ENCODE measurements at places on chromosomes 11 and 22.

DNA sequence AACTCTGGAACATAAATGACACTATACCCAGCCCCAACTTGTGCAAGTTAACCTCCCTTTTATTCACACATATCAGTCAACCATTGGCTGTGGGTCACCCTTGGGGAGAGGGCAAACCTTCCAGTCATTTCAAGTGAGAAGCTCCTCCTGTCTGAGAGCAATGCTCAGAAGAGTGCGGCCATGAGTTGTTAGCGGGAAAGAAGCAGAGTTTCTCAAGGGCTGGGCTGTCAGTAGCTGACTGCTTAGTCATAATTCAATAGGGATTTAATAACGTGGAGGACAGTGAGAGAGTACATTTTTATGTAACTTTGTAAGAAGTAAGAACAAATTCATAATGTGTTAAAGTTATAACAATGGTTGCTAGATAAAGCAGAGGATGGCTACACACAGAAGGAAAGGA, 5.1 kb downstream of the PATE2 start:
- DNase-seq, result no peak

DNA sequence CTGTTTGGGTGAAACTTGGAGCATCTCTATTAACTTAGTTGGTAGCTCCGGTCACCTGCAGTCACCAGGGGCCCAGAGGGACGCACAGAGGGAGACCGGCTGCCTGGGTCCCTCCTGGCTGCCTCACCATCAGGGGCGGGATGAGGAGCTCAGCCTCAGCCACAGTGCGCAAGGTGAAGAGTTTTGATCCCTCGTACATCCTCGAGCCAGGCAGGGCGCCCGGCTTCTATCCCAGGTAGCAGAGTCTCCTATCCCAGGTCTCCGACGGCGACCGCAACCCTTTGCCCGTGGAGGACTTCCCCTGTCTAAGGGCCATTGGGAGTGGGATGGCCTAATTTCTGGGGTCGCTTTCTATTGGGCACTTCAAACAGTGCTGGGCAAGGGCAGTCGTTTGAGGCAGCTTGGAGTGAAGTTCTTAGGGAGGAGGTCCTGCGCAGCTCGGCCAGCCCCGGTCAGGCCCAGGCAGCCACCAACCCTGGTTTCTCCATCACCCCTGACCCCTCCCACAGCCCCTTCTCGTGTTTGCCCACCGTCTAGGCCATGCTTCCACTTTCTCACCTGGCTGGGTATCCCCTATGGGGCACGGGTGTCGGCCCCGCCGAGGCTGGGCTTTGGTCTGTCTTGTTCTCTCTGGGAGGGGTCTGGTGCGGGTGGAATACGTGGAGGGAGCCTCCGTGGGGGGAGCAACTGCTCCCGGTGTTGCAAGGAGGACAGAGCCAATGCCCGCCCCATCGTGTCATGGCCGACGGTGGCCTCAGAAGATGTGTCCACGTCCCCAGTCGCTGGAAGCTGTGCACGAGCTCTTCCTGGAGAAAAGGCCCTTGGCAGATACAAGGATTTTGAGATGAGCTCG, 3.6 kb upstream of the MRGPRG start:
- DNase-seq, result no peak

GRCh38 chr22:32684822-32685187, 116.7 kb upstream of the TIMP3 start:
- no peak for DNase-seq

GRCh38 chr11:101765932-101766331, 148.9 kb upstream of the CEP126 start:
- DNase-seq, result no peak

GRCh38 chr11:125593114-125593820, 615 bp downstream of the STT3A start:
- DNase-seq, result no peak

DNA sequence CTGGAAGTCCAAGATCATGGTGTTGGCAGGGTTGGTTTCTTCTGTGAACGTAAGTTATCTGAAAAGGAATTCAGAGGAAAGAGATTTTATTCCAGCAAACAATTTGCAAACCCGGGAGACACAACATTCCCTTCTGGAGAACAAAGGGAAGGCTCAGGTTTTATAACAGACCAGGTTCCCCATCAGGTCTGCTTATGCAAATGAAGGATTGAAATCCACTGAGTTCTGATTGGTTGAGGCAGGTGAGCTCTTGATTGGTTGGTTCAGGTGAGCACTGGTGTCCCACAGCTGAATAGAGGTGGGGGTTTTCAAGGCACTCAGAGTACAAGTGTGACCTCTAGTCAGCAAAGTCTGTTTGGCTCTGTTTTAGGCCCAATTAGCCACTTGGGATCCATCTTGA, 1306.8 kb downstream of the TBC1D22A start:
- no peak for DNase-seq

DNA sequence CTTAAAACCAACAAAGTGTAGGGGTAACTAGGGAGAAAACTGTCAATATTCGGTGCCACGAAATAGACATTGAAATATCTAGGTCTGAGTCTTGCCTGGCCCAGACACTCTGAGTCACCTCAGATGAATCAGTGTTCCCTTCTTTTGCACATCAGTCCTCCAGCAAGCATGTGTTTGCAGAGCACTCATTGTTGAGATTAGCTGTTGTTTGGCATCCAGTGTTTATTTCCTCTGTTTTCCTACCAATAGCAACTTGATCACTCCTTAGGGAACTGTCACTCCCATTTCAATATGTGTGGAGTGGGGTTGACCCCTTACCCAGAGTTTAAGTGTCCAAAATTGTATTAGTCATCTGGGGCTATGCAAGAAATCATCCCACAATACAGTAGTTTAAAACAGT, 4.7 kb upstream of the ASCC2 start:
- DNase-seq, result peak; percentile 65

DNA sequence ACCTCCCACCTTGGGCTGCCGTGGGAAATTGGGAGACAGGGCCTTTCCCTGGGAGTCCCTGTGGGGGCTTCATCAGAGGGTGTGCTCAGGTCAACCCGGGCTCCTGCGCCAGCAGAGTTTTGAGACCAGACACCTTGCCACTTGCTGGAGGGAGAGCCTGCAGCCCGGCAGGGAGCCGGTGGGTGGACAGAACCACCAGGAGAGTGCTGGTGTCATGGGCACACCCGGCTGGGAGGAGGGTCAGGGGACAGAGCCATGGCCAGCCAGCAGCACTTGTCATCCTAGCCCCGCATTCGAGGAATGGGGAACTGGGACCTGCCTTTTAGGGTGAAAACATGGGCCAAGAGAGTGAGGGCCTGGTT, 209.3 kb downstream of the TBC1D22A start:
- no peak for DNase-seq

GRCh38 chr11:80916173-80916798, 1475.5 kb upstream of the TENM4 start:
- DNase-seq, result no peak

GRCh38 chr11:133841279-133842043, 3.9 kb downstream of the SPATA19 start:
- no peak for DNase-seq

- no peak for DNase-seq
Measured at GRCh38 chr11:10401696-10402392, 53.2 kb upstream of the AMPD3 start.

DNA sequence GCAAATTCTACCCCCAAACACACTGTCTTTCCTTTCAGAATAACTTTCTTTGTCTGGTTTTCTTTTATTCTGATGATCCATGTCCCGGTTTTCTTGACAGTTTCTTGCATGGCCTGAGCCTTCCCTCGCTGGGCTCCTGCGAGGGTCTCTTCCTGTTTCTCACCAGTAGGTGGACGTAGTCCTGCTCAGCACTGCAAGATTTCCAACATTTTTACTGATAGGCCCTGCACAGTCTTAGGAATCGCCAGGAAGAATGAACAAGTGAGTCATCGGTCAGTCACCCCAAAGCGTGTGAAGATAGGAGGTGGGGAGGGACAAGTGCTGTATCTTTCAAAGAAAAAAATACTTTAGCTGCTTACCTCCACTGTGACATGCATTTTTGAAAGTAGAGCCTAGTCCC, 16.9 kb upstream of the KIRREL3 start:
- DNase-seq, result no peak

- no peak for DNase-seq
Measured at GRCh38 chr11:44622190-44622650, 56.8 kb downstream of the CD82 start.

DNA sequence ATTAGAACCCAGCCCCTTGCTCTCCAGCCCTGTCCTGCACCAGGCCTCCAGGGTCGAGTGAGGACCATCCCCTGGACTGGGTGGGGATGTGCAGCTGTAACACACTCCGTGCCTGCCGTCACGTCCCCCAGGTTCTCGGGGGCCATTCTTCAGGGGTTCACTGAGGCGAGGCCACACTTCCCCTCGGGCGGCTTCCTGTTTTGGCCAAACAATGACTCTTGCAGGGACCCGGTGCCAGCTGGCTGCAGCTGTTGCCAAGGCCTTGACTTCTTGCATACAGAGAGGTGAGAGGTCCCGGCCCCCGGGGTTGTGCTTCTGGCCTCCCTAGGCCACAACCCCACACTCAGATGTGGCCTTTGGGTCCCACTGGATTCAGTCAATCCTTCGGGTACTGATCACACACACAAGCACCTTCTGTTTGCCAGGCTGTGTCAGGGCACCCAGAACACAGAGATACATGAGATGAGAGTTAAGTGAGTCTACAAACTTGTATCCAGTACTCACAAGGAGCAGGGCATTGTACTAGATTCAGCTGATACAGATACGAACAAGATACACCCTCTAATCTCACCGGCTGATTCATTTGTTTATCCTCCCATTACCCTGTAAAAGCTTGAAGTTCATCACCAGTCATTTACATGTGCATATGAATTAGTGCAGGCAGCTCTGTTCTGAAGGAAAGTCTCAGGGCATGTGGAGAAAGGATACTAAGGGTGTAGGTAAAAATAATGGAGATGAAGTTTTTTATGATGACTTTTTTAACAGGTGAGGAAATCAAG, 32.9 kb downstream of the LRRC32 start:
- DNase-seq, result no peak

DNA sequence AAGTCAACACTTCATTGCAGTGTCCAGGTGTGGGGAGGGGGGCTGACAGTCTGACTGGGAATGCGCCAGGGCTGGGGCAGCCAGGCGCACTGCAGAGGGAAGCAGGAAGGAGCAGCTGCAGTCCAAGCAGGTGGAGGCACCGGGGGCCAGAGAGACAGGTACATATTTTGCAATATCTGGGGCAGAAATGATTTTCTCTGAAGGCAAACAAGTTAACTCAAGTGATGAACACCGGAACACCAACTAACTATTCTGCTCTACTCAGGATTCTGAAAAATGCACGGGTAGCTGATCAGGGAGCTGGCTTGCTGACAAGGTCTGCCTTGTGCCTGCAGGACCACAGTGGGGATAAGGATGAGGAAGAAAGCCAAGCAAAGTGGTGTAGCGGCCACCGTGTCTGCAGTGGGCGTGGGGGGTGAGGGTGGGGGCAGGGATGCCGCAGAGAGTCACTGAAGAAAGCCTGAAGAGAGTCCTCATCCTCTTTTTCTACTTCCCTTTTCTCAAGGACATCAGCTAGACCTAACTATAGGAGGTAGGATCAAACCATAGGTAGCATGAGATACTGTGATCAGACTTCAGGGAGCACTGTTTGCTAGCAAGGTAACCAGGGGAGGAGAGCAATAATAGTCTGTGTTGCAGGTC, 83.4 kb downstream of the SCN3B start:
- DNase-seq, result no peak

DNA sequence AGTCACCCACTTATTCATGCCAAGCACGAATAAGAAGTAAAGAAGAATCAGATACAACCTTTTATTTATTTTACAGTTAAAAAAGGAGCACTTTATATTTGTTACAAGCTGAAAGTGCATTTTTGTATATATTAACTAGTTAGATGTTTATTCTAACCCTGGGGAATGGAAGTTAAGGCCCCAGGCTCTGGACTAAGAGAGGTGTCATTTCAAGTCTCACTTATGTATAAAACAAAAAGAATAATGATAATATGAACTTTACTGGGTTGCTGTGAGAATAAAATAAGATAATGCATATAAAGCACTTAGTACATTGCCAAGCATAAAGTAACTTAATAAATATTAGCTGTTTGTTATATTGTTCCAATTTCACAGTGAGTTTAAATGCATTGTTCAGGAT, 12.1 kb upstream of the FAT3 start:
- no peak for DNase-seq

GRCh38 chr11:115132436-115133228, 371.6 kb downstream of the CADM1 start:
- no peak for DNase-seq

DNA sequence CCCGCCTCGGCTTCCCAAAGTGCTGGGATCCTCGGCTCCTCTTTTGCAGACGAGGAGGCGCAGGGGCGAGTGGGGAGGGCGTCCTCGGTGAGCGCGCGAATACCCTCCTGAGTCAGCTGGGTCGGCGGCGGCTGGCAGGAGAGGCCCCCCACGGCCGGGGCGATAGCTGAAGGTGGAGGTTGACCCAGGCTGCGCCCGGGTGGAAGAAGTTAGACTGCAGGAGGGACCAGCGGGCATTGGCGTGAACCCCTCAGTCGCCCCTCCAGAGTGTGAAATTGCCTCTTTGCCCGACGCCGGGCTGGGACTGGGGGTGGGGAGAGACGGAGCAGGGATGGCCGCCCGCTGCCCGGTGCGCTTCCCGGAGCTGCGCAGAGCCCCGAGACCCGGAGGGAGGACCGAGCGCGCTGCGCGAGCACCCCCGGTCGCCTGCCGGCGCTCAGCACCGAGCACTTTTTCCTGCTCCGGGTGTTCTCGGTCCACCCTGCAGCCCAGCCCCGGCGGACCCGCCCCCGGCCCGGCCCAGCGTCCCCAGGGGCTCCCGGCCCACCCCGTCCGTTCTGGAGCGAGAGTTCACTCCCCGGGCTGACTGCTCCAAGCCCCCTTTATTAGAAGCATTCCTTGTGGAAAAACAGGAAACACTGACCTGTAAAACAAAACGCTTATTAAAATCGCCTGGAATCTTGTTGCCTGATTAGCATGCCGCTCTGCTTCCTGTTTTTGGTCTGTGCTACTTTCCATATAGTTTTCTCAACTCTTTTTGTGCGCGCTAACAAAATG, 13.7 kb upstream of the CPT1A start:
- no peak for DNase-seq

Data from AG09319 (cell line).